ENCODE measurements at places on chromosomes 13 and 19. TPM values are rescaled to one million over a fixed set of nuclear protein-coding genes. Genes with fewer than 3 reads are reported as not detected.

DNA sequence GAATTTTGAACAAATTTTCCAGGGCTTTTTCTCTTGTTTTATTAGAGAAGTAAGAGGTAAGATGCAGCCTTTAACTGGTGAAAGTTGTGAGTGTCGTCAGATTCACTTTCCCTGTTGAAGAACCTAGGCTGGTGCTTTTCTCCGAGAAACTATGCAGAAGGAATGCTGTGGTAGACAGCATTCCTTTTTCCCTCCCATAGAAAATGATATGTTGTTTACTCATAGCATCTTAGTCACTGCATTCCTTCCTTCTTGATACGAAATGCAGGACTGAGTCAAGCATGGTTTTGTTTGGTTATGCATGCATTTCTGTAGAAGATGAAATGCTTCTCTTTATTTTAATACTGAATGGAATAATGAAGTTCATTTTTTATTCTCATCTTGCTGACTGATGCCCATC, 3.4 kb downstream of the ITGBL1 start:
- no peaks in the 10 kb centered on the region for H3K27me3 ChIP-seq
- DNase-seq = peak; percentile 97
- no peak overlapping the region for H3K4me3 ChIP-seq

Gene CCDC70
- not detected for total RNA-seq

Gene NAT14
- total RNA-seq = 68.7 TPM

- no peaks in the 10 kb centered on the region for H3K4me1 ChIP-seq
- H3K27me3 ChIP-seq = no peaks in the 10 kb centered on the region
These were observed 21.5 kb downstream of the LIG4 start for GRCh38 chr13:108193806-108194205.

GRCh38 chr19:7478173-7478842, 10.5 kb downstream of the PEX11G start:
- no peak overlapping the region for H3K27ac ChIP-seq
- no peaks in the 10 kb centered on the region for H3K27me3 ChIP-seq
- H3K36me3 ChIP-seq = no peaks in the 10 kb centered on the region

- H3K4me3 ChIP-seq = no peak overlapping the region
- no peaks in the 10 kb centered on the region for H3K36me3 ChIP-seq
- no peaks in the 10 kb centered on the region for H3K27me3 ChIP-seq
These were observed 11.6 kb upstream of the ARL11 start for GRCh38 chr13:49616676-49617065.

- H3K4me1 ChIP-seq = no peaks in the 10 kb centered on the region
- H3K4me3 ChIP-seq = no peak overlapping the region
- no peak overlapping the region for H3K27ac ChIP-seq
- H3K36me3 ChIP-seq = no peaks in the 10 kb centered on the region
- DNase-seq = no peak
- H3K27me3 ChIP-seq = peaks cover 2% of the 10 kb centered on the region
These were observed 141.0 kb upstream of the TMTC4 start for GRCh38 chr13:100815476-100816046.

DNA sequence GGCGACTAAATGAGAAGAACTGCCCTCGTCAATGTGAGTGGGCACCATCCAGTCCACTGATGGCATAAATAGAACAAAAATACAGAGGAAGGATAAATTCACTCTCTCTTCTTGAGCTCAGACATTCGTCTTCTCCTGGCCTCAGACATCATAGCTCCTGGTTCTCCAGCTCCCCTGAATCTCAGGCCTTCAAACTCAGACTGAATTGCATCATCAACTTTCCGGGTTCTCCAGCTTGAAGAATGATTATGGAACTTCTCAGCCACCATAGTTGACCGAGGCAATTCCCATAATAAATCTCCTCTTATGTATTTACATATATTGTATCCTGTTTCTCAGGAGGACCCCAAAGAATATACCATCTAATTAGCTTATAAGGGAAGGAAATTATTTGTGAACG, 55.0 kb upstream of the FNDC3A start:
- DNase-seq = no peak
- no peak overlapping the region for H3K27ac ChIP-seq
- no peaks in the 10 kb centered on the region for H3K4me1 ChIP-seq
- no peaks in the 10 kb centered on the region for H3K36me3 ChIP-seq

Gene FAM216B
- total RNA-seq = not detected

DNA sequence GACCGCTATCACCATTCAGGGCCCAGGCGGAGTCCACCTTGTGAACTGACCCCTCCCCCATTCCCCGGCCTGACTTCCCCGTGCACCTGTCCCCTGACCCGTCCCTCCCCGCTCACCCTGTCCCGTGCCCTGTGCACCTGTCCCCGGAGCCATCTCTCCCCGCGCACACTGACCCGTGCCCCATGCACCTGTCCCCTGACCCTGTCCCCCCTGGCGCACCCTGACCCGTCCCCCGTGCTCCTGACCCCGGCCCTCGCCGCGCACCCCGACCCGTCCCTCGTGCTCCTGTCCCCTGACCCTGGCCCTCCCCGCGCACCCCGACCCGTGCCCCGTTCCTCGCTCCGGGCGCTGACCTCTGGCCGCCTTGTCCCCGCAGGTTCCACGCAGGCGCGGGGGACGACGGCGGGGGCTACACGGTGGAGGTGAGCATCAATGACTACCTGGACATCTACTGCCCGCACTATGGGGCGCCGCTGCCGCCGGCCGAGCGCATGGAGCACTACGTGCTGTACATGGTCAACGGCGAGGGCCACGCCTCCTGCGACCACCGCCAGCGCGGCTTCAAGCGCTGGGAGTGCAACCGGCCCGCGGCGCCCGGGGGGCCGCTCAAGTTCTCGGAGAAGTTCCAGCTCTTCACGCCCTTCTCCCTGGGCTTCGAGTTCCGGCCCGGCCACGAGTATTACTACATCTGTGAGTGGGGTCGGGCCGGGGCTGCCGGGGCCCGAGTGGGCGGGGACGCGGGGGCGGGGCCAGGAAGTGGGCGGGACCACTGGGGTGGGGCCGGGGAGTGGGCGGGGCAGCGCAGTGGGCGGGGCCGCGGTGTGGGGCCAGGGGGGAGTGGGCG, 9.7 kb downstream of the EFNA2 start:
- H3K4me3 ChIP-seq = no peak overlapping the region
- no peaks in the 10 kb centered on the region for H3K27me3 ChIP-seq
- no peaks in the 10 kb centered on the region for H3K4me1 ChIP-seq
- H3K36me3 ChIP-seq = no peaks in the 10 kb centered on the region
- no peak for DNase-seq

DNA sequence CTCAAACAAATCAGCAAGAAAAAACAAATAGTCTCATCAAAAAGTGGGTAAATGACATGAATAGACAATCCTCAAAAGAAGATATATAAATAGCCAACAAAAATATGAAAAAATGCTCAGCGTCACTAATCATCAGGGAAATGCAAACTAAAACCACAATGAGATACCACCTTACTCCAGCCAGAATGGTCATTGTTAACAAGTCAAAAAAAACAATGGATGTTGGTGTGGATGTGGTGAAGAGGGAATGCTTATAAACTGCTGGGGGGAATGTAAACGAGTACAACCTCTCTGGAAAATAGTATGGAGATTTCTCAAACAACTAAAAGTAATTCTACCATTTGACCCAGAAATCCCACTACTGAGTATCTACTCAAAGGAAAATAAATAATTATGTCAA, 239.2 kb upstream of the RFC3 start:
- no peaks in the 10 kb centered on the region for H3K4me1 ChIP-seq
- H3K27ac ChIP-seq = no peak overlapping the region
- H3K36me3 ChIP-seq = no peaks in the 10 kb centered on the region
- no peak overlapping the region for H3K4me3 ChIP-seq
- peak; percentile 13 for DNase-seq
- peaks cover 2% of the 10 kb centered on the region for H3K27me3 ChIP-seq

Gene PLPPR3
- total RNA-seq = 29.2 TPM

DNA sequence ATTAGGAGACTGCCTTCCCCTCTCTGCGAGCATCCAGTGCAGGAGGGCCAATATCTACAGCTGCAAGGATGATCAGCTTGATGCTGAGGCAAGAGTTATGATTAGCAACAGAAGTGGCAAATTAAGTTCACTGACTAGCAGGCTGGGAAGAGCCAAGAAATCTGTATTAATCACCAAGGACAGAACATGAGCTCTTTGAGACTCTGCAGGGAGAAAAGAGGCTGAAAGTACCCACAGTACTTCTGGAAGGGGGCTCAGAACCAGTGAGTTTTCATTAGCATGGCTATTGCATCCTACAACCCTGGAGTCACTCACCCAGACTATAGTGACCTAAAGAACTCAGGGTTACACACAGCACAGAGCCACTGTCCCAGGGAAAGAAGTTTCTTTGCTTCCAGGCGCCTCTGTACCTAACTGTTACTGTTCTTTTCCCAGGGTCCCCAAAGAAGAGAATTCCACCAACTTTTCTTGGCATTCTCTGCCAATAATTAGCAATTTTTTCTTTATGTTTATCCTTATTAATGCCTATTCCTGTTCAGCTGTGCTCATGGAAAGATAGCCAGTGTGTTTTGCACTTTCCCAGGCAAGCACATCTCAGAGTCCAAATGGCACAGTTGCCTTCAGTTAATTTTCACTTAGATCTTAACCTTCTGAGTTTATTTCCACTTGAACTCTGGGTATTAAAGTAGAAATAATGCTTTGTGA, 25.8 kb upstream of the MEDAG start:
- no peaks in the 10 kb centered on the region for H3K27me3 ChIP-seq
- H3K36me3 ChIP-seq = no peaks in the 10 kb centered on the region
- no peak overlapping the region for H3K4me3 ChIP-seq
- peak; percentile 81 for DNase-seq
- peaks cover 26% of the 10 kb centered on the region for H3K4me1 ChIP-seq

DNA sequence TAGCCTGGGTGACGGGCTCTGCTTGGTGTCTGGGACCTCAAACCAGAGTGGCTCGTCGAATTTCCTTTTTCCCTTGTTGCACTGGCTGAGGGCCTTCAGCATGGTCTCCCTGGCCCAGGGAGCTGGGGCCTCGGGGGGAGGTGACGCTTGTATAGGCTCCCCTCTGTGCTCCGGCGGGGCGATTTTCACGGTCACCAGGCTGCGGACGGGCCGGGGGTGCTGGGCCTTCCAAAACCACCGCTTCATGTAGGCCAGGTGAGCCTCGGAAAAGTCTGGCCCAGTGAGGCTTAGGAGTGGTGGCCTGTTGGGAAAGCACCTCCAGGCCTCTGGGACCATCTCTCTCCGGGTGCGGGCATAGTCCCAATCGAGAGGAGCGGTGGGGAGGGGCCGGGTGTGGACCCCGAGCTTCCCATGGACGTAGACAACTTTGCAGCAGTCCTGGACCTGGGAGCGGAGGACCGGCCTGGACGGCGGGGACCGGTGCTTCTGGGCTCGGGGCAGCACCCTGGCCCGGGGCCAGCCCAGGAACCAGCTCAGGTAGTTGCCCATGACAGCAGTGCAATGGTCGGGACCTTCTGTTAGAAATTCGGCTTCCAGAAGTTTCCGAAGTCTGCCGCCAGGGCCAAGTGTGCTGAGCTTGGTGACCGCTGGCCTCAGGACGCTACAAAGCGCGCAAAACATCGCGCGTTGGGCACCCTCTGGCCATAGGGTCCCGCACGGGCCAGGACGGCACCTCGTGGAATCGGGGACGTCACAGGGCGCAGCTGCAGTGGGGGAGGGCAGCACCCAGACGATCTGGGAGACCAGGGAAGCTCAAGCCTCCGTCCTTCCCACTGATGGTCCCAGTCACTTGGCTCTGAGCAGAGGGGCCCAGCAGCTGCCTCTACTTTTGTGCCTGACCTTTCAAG, 41.6 kb upstream of the MTUS2 start:
- H3K27me3 ChIP-seq = no peaks in the 10 kb centered on the region
- no peak overlapping the region for H3K27ac ChIP-seq
- no peaks in the 10 kb centered on the region for H3K36me3 ChIP-seq
- no peak for DNase-seq
- H3K4me3 ChIP-seq = no peak overlapping the region
- no peaks in the 10 kb centered on the region for H3K4me1 ChIP-seq

- H3K4me3 ChIP-seq = no peak overlapping the region
- no peaks in the 10 kb centered on the region for H3K27me3 ChIP-seq
- H3K36me3 ChIP-seq = no peaks in the 10 kb centered on the region
- peak; percentile 37 for DNase-seq
- H3K27ac ChIP-seq = no peak overlapping the region
- no peaks in the 10 kb centered on the region for H3K4me1 ChIP-seq
These were observed 64.3 kb downstream of the CACNA1A start for GRCh38 chr19:13441810-13442512.

GRCh38 chr13:25756251-25756650, 295.6 kb downstream of the SHISA2 start:
- H3K4me3 ChIP-seq = no peak overlapping the region
- peaks cover 25% of the 10 kb centered on the region for H3K4me1 ChIP-seq

DNA sequence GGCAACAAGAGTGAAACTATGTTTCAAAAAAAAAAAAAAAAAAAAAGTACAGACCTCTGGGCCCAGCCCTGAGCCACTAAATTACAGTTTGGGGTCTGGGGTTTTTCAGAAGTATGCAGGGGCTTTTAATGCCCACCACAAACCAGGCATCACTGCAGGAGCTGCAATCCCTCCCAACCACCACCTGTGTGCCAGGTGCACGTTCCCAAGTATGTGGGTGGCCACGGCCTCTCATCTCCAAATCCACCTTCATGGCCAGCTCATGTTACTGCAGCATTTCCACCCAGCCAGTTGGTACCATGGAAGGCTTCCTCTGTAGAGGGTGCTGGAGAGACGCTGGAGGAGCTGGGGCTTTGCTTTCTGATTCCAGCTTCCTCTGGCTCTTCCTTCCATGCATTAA, 26.5 kb downstream of the CEP89 start:
- H3K27ac ChIP-seq = no peak overlapping the region
- no peaks in the 10 kb centered on the region for H3K27me3 ChIP-seq
- H3K4me1 ChIP-seq = no peaks in the 10 kb centered on the region

Gene ZNF700
- not detected for total RNA-seq

GRCh38 chr19:16216744-16217670, 19.3 kb downstream of the AP1M1 start:
- no peaks in the 10 kb centered on the region for H3K27me3 ChIP-seq
- peaks cover 16% of the 10 kb centered on the region for H3K36me3 ChIP-seq

DNA sequence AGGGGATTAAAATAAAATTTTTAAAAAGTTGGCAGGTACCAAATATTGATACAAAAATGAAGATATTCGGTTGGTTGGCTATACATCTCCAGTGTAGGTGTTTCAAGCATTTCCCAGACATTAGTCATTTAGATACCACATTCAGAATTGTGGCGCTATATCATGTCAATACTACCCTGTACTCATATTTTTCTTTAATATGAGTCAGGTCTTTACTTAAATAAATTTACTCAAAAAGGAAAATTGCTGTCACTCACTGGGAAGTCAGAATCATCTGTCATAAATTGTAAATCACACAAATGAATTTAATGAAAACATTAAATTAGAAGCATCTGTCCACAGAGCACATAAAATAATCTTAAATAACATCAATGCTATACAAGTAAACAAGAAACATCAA, 134.2 kb downstream of the TSHZ3 start:
- peaks cover 11% of the 10 kb centered on the region for H3K4me1 ChIP-seq
- no peaks in the 10 kb centered on the region for H3K27me3 ChIP-seq
- H3K4me3 ChIP-seq = no peak overlapping the region
